ENCODE measurements at places on chromosomes 3 and 15.
A peak's percentile ranks its signal among the peaks of the same experiment; 100 is the strongest.

DNA sequence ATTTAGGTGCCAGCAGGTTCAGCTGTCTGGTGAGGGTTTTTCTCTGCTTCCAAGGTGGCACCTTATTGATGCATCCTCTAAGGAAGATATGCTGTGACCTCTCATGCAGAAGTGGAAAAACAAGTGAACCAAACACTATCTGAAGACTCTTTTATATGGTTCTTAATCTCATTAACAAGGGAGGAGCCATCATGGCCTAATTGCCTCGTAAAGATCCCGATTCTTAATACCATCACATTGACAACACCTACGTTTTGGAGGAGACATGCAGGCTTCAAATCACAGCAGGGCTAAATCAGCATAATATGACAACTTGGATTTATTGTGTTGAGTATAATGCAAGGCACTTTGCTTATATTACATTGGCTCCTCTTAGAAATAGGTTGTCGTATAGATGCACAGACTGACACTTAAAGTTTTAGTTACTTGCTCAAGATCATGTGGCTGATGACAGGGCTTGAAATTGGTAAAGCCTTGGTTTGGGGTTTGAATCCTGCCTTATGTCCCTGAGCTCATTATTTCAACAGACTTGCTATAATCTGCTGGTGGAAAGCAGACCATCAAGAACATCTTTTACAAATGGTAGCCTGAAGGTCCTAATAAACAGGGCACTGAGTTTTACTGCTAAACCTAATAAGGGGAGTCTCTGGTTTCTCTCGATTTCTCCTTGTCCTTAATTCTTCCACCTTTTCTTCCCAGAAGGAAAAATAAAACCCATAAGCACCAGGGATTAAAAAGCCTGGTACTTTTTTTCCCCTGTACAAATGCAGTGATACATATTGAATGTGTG, 88.2 kb downstream of the PTPRG start:
- no peak for DNase-seq

GRCh38 chr3:160057331-160057730, 68.7 kb downstream of the IL12A start:
- DNase-seq = no peak

GRCh38 chr15:63905131-63905530, 71.4 kb upstream of the HERC1 start:
- no peak for DNase-seq

- no peak for DNase-seq
Measured at GRCh38 chr3:61783993-61784718, 222.8 kb downstream of the PTPRG start.

- DNase-seq = no peak
Measured at GRCh38 chr3:169846458-169847193, 23.1 kb downstream of the LRRC31 start.

DNA sequence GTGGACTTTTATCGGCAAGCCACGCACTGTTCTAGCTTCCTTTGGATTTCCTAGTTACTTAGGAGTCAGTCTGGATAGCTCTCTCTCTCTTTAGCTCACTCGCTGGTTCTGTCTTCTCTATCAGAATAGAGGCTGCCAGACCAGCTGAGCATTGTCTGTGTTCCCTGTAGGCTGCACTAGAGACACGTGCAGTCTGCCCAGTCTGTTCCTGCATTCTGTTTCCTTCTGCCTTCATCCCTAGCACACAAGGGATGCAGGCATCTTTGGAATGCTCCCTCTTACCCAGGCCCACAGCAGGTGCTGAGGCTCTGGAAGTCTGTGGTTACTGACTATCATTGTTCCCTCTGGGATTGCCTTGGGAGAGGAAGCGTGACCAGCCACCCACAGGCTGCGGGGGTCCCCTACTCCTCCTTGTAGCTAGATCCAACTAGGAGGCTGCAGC, 322.8 kb downstream of the ZNF621 start:
- peak; percentile 81 for DNase-seq

DNA sequence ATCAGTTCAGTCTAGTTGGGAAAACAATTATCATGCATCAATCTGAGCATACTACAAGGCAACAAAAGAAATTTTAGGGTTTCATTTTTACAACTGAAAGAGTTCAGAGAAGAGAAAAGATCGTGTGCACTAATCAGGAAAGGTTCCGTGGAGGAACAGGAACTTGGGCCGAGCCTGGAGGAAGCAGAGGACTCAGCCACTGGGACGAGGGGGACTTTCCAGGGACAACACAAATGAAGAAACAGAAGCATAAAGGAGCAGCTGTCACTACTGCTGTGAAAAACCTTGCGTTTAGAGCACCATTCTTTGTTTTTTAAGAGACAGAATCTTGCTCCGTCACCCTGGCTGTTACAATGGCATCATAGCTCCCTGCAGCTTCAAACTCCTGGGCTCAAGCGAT, 60.5 kb downstream of the MYO1E start:
- no peak for DNase-seq

GRCh38 chr3:40179016-40179415, 130.5 kb upstream of the EIF1B start:
- DNase-seq = peak; percentile 70

All from iPS-NIHi11 (cell line).